Kidney glomerular epithelial cell (primary cell): ENCODE measurements at places on chromosomes 1 and 21.

DNA sequence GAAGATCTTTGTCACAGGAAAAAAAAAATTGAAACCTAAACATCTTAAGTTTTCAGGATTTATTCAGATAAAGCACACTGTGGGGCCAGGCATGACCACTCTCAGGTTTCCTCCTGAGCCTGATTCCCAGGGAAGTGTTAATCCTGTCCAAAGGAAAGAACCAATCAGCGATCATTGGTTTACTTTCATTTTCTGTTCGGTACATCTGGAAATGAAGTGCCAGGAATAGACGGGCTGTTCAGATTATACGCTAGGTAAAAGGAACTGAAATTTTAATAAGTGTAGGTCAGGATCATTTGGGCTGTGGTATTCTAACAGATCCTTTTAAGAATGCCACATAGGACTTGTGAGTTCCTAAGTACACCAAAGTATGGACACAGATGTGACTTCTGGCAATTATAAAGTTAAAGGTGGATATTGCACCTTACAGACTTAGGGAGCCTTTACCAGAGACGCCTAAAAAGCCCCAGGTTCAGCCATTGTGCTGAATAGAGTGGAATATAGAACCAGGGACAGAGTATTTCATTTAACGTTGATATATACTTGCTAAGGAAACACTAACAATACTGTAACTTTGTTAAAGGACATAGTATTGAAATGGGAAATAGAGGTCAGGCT lies 9.3 kb upstream of the CACYBP start:
- peak; percentile 67 for DNase-seq

- DNase-seq = no peak
These were observed at the start of gene DMRTB1 for GRCh38 chr1:53459321-53460175. Gene DMRTB1 (plus strand): TSS chr1:53459399. CDS start chr1:53459454, 55 bp downstream.

DNA sequence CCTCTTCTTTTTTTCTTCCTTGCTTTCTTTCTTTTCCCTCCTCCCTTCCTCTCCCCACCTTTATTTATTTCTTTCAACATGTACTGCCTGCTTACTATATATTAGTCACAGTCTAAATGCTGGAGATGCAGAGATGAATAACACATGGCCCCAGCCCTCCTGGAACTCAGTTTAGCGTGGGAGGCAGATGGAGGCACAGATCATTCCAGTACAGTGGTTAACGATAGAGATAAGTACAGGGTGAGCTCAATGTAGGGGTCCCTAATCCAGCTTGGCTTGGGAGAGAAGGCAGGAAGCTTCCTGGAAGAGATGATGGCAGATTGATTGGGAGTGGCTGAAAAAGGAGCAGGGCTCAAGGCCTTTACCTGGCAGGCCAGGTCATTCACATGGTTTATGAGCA lies 55.6 kb upstream of the PPP2R5A start:
- DNase-seq = peak; percentile 49

GRCh38 chr1:226659136-226659535 lies 79.9 kb downstream of the ITPKB start:
- DNase-seq = no peak

- no peak for DNase-seq
These were observed 254.5 kb downstream of the DNM3 start for GRCh38 chr1:172095846-172096245.

DNA sequence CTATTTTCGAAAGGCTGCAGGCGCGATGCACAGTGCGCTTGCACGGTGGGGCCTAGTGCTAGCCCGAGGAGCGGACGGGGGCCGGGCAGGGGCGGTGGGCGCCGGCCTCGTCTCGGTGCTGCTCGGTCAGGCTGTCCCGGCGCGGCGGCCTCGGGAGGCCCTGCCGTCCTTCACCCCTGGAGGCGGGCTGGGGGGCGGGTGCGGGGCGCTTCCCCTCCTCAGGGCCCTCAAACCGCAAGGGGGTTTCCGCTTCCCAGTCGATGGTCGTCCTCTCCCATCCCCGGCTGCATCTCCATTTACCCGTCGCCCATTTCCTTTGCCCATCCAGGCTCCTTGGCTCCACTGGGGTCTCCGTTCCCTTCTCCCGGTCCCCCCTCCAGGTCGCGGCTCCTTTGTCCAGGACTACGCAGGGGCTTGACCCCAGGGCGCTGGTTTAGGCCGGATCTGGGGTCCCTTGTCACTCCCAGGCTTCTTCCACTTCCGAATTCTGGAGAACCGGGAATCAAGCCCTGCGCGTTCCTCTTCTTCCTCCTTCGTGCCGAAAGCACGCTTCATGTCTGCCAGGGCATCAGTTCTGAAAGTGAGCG lies 196.3 kb upstream of the LMO4 start:
- DNase-seq = no peak

- DNase-seq = no peak
These were observed 21.0 kb upstream of the PCBP3 start for GRCh38 chr21:45622416-45623097.

GRCh38 chr1:36204347-36204909 lies 19.8 kb upstream of the THRAP3 start:
- DNase-seq = no peak

GRCh38 chr1:97680894-97681293 lies 239.9 kb downstream of the DPYD start:
- no peak for DNase-seq

- no peak for DNase-seq
These were observed 598.3 kb upstream of the CAMK1G start for GRCh38 chr1:208985231-208985630.

GRCh38 chr1:150106341-150106740 lies 38.8 kb downstream of the VPS45 start:
- no peak for DNase-seq

- DNase-seq = no peak
These were observed 7.5 kb upstream of the MOV10 start for GRCh38 chr1:112666946-112667345.

GRCh38 chr21:38965910-38966504 lies 160.3 kb downstream of the ETS2 start:
- DNase-seq = peak; percentile 33

- no peak for DNase-seq
These were observed 38.9 kb downstream of the PLPP3 start for GRCh38 chr1:56540467-56540866.

DNA sequence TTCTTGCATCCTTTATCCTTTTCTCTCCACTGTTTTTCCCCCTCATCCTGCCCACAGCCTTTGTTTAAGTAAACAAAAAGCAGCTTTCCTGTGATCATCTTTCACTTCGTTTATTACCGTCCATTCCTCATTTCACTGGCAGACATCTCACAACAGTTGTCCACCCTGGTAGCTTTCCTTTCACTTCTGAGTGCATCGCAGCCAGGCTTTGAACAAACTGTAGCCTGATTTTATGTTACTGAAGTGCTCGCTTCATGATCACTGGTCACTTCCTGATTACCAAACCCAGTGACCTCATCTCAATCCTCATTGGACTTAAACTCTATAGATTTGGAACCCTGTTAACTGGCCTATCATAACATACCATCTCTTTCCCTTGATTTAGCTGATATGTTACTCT lies 67.7 kb downstream of the SDCCAG8 start:
- DNase-seq = no peak

DNA sequence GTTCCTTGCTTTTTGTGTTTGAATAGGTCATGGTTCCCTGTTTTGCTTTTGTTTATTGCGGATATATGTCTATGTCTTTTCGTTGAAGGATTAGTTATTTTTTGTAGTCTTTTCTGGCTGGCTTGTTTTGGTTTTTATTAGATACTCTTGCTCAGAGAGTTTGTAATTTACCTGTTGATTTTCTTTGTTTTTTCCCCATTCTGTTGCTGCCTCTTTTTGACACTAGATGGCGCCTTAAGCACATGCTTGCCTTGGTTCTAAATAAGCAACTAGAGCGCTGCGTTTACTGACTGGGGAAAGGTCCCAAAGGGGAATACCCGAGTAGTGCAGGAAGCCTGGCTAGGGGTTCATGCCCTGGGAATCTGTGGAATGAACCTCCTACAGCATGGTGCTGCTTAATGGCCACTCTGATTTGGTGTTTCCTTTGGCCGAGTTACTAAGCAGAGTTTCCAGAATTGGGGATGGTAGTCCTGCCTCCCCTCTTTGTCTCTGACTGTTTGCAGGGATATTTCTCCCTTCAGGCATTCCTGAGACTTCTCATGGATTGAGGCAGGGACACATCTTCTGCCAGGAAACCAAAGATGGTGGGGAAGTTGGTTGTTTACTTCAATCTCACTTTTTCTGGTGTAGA lies 143.2 kb downstream of the PTPRU start:
- peak; percentile 19 for DNase-seq

- peak; percentile 12 for DNase-seq
These were observed 168.8 kb upstream of the B3GALT2 start for GRCh38 chr1:193355178-193355577.

GRCh38 chr1:203402629-203403337 lies 51.9 kb upstream of the FMOD start:
- DNase-seq = peak; percentile 25

GRCh38 chr1:201551877-201552731 lies 13.2 kb downstream of the NAV1 start:
- peak; percentile 69 for DNase-seq

- DNase-seq = peak; percentile 34
These were observed at the start of gene HPCA for GRCh38 chr1:32886004-32886827. Gene HPCA (plus strand): TSS chr1:32886491. CDS start chr1:32888899, 2,408 bp downstream.

DNA sequence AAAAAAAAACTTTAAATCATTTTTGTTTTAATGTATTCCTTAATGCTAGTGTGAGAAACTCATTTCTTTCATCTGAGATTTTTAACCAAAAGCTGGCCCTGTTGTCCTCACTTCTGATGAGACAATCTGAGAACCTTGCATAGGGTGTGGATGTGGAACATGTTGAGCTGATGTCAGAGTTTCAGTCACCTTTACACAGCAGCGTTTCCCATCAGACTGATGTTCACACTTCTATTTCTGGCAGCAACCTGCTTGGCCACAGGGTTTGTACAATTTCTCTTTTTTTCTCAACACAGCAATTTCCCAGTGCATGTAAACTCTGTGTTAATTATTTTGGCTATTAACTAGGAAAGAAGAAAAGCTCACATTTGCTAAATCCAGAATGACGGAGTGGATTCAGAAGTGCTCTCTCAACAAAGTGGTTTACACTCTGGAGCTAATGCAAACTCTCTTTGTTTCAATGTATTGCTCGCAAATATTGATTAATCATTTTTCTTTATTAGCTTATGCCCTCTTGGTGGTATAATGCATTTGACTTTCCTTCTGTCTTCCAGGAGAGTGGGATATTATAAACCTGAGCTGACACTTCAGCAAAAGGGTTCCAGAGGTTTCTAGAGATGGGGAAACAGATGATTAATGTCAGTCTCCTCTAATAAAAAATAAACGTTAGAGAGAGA lies 70.5 kb upstream of the HSPA13 start:
- DNase-seq = no peak

DNA sequence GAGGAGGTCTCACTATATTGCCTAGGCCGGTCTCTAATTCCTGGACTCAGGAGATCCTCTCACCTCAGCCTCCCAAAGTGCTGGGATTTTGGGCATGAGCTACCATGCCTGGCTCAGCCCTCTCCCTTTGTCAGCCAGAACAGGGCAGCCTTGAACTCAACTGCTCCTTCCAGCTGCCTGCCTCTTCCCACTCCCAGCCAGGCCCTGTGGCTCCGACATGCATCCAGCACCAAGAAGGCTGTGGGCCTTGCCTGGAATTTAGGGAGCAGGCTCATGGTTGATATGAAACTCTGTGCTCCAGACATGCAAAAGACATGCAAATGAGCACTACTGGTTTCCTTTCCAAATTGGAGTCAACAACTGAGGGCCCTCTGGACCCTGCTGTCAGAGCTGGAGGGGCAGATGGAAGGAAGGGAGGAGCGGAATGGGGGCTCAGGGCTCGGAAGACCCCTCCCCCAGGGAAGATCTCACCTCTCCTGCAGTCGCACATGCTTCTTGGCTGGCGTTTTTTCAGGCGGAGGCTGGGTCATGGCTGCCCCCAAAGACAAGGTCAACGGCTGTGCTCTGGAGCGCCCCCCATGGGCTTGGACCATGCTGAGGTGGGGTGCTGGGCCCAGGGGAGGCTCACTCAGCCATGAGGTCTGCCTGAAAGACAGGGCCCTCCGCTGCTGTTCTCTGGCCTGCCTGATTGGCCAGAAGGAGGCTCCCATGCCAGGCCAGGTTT lies 1.4 kb downstream of the PTPN7 start:
- no peak for DNase-seq

DNA sequence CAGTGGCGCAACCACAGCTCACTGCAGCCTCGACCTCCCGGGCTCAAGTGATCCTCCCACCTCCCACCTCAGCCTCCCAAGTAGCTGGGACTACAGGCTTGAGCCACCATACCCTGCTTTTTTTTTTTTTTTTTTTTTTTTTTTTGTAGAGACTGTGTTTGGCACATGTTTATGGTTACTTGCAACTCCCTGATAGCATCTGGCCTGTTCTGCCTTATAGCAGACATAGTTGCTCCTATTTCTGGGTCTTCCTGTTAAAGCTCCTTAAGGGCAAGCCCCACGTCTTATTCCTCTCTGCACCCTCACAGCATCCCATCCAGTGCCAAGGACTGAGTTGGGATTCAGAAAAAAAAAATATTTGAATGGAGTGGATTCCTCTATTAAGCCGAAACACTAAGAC lies 17.1 kb upstream of the CNR2 start:
- DNase-seq = no peak
